Fibroblast of lung (primary cell): ENCODE measurements at places on chromosomes 4 and X. TPM values are rescaled to one million over a fixed set of nuclear protein-coding genes. Genes with fewer than 3 reads are reported as not detected.

DNA sequence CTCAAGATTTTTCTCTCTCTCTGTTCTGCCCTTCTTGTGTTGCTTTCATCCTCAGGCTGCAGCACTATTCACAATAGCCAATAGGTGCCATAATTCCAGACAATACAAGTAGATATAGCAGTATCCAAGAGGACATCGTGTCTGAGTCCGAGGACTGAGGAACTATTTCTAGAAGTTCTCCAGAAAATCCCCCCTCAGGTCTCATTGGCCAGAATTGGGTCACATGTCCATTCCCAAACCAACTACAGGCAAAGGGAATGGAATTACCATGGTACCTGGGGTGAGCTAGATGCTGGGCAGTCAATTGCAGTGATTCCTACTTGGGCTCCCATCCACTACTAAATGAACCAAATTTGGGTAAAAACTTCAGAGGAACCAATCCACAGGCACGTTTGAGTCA, 301.9 kb upstream of the RASGEF1B start:
- DNase-seq, result no peak

TASL gene
- total RNA-seq, result not detected in 2 replicates

DNA sequence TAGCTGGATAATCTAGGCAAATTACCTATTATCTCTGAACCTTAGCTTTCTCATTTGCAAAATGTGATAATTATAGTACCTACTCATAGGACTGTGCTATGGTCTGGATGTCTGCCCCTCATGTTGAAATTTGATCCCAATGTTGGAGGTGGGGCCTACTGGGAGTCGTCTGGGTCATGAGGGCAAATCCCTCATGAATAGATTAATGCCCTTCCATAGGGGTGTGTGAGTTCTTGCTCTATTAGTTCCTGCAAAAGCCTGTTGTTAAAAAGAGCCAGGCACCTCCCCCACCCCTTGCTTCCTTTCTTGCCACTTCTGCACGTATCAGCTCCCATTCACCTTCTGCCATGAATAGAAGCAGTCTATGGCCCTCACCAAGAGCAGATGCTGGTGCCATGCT, 73.9 kb downstream of the SERTM2 start:
- DNase-seq, result no peak

- DNase-seq, result peak; percentile 3
These were observed 58.1 kb upstream of the ADRA2C start for GRCh38 chr4:3708103-3708510.

BST1 gene
- total RNA-seq, result 14.6 and 15.7 TPM in 2 replicates

ZNF41 gene
- 5.3 and 5.4 TPM in 2 replicates for total RNA-seq

GRCh38 chrX:11040405-11040804, 70.7 kb upstream of the HCCS start:
- DNase-seq, result no peak

CNKSR2 gene
- total RNA-seq, result 0.33 and 1.5 TPM in 2 replicates

GRCh38 chr4:173189117-173189693, 20.6 kb downstream of the GALNT7 start:
- DNase-seq, result peak; percentile 55

TSPAN5 gene
- total RNA-seq, result 75.5 and 109 TPM in 2 replicates

F8A3 gene
- total RNA-seq, result 0.99 and 1.0 TPM in 2 replicates

- DNase-seq, result no peak
These were observed 1497.3 kb downstream of the STIM2 start for GRCh38 chr4:28357990-28358389.

ARR3 gene
- total RNA-seq, result not detected in 2 replicates

- no peak for DNase-seq
These were observed 10.5 kb downstream of the WDFY3 start for GRCh38 chr4:84956014-84956413.

DNA sequence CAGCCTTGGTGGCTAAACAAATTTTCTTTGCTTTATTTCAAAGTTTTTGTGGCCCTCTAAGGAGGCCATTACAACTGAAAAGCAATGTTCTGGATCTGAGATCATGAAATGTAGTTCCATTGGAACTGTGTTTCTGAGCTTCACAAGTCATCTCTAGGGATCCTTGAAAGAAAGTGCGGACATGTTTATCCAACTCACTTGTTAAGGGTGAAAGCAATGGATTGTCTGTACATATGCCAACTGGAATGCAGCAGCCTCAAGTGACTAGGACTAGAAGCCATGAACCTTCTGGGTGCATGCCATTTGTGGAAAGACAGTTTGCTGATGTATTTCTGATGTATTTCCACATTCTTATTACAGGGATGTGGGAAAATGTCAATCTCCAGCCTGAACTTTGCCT, 36.7 kb upstream of the KLHL13 start:
- DNase-seq, result no peak

DNA sequence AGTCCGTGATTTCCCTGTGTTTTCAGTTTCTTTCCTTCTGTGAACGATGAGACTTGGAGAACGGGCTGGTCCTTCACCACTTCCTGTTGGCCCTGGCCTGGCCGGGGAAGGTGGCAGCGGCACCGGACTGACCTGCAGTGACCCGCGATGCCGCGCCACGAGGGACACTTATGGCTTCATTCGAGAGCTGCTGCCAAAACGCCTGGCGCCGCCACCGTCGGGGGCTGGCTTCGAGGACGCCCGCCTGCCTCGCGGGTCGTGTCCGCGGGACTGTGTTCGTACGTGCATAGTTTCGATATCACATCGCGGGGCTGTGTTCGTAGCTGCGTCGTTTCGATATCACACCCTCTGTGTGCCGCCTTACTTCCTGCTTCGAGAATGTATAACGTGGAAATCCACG, 7.5 kb upstream of the UVSSA start:
- no peak for DNase-seq

- DNase-seq, result no peak
These were observed 594.1 kb downstream of the GLUD2 start for GRCh38 chrX:121641560-121641959.

- peak; percentile 60 for DNase-seq
These were observed 103.4 kb upstream of the TEX13A start for GRCh38 chrX:105323928-105324327.

RAB41 gene
- not detected in 2 replicates for total RNA-seq
